ENCODE measurements at places on chromosomes 6 and 20.

GRCh38 chr20:63066506-63067265, 59.9 kb upstream of the BHLHE23 start:
- no peak for DNase-seq

DNA sequence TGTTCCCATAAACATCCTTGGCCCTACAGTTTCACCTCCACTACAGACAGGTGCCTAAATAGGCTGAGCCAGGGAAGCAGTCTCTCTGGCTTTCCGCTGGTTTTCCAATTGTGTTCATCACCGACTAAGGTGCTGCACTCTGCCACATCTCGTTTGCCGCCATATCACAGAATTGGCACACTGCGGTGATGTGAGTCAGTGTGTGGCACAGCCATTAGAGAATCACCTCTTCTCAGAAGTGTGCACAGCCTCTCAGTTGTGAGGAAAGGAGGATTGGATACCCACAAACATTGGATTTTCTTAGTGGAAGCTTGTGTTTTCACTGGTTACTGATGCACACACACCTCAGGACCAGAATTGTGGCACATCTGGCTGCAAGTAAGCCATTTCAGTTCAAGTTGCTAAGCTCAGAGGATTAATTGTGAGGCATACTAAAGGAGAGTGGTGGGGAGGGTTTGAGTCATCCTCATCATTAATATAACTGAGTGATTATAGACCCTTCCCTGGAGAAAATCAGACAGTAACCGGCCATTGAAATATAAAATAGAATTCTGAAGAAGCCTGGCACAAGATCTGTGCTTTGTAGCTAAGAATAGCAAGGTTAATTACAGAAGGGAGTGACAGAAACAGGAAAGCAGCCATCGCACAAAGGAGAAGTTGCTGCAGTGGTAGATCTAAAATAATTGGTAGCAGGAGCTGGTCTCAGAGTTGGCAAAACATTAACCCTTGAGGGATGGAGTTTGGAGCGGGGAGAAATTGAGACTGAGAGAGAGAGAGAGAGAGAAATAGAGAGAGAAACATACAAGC, 506.9 kb downstream of the LMBRD1 start:
- DNase-seq, result no peak

GRCh38 chr6:115524821-115525220, 535.9 kb downstream of the FRK start:
- DNase-seq, result no peak

- DNase-seq, result no peak
Measured at GRCh38 chr20:47392721-47393073, 36.2 kb upstream of the ZMYND8 start.

GRCh38 chr6:84447651-84448050, 220.2 kb upstream of the CEP162 start:
- DNase-seq, result no peak

GRCh38 chr20:57325632-57326356, 3.8 kb upstream of the SPO11 start:
- DNase-seq, result no peak

- DNase-seq, result no peak
Measured at GRCh38 chr6:149567945-149568585, 1.9 kb downstream of the GINM1 start.

GRCh38 chr20:47110819-47111218, 216.2 kb downstream of the EYA2 start:
- no peak for DNase-seq

DNA sequence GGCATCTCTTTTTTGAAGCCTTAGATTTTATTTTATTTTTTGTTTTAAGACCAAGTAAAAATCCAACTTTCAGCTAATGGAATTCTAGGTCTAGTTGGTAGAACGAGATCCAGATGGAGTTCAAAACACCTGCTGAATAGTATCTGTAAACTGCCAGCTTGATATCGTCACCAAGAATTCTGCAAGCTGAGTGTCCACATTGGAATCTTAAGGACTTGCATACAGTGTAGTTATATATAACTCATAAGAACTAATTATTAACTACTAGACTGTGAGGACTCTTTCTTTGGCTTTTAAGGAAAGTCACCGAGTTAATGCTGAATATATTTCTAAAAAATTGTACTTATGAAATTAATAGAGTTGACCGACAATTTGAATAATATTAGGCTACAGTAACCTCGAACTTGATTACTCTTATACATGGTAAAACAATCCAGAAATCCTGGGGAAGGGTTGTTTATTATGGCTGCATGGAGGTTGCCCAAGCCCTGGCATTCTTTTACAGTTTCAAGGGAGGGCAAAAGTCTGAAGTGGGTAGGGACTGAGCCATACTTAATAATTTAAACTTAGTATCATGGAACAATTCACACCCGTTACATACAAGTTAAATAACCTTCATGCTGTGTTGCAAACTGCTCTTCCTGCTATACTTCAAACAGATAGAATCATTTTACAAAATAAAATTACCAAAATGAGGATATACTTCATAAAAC, 553.9 kb downstream of the PTPRT start:
- no peak for DNase-seq

- no peak for DNase-seq
Measured at GRCh38 chr6:34509782-34510181, 43.9 kb downstream of the PACSIN1 start.

DNA sequence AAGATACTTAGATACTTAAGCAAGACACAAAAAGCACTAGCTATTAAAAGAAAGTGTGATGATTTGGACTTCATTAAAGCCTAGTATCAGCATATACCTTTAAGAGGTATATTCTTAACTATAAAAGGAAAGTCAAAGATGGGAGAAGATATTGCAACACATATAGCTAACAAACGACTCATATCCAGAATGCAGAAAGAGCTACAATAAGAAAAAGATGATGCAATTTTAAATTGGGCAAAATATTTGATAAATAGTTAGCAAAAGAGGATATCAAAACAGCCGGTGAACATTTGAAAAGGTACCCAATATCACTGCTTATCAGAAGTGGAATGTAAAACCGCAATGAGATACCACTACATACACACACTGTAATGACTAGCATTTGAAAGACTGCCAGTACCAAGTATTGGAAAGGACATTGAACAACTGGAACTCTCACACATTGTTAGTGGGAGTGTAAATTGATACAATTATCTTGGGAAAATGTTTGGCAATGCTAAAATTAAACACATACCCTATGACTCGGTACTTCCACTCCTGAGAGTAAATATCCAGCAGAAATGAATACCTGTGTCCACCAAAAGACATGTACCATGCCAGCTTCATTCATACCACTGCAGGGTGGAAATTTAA, 25.7 kb downstream of the MUC22 start:
- no peak for DNase-seq

DNA sequence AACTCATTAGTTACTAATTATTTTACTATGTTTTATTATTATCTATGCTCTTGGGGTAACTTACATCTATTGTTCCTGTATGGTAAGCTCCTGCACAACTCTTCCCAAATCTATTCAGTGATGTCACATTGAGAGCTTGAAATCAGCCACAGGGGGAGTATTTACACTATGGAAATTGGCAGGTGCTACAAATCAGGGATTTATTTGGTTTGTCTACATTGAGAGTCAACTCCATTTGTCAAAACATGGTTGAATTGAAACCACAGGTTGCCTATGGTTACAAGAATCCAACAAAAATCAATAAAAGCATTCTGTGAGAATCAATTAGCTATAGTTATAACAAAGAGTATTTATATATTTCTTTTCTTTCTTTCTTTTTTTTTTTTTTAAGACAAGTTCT, 3.9 kb upstream of the FITM2 start:
- no peak for DNase-seq

- no peak for DNase-seq
Measured at GRCh38 chr20:51930775-51931174, 128.5 kb upstream of the SALL4 start.

DNA sequence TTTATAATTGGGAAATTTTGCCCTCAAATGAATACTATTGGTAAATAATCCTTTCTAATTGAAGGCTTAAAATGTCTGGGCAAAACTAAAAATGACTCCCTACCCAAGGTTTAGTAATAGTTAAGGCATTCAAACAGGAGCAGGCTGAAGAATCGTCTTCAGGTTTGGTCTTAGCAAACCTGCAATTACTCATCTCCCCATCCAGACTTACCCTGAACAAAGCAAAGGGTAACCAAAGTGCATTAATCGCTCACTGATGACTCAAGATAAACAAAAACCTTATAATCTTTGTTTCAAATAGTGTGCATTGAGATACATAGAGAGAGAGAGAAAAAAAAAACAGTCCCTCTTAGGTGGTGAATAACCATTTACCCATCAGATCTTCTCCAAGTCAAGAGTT, 225.5 kb downstream of the BMP2 start:
- DNase-seq, result no peak

DNA sequence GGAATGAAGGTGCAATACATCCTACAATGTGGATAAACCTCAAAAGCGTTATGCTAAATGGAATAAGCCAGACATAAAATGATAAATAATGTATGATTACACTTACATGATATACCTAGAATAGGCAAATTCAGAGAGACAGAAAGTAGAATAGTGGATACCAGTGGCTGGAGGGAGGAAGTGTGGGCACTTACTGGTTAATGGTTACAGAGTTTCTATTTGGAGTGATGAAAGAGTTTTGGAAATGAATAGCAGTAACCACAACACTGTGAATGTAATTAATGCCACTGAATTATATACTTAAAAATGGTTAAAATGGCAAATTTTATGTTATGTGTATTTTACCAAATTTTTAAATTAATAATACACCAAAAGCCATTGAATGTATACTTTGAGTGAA, 71.4 kb upstream of the CST7 start:
- DNase-seq, result no peak

DNA sequence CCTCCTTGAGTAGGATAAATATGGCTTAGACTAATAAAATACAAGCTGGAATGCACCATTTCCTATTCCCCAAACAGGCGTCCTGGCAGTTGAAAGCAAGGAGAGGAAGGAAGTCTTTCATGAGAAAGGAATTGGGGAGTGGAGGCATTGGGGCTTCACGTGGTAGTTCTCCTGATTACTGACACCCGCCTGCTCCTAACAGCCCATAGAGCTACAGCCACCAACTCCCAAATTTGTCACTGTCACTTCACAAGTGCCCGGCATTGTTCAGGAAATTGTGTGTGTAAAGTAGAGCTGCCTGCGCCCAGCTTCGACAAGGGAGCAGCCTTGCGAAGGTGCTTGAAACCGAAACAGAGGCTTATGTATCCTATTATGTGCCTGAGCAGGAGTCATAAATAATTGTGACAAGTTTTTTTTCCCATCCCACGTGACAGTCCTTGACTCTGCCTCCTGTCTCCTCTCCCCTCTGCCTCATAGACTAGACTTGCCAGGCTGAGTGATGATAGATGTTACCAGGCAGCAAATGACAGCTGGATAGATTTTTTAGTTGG, 301.7 kb upstream of the ZFP64 start:
- DNase-seq, result no peak

GRCh38 chr6:104795363-104795762, 64.4 kb downstream of the HACE1 start:
- DNase-seq, result no peak

- no peak for DNase-seq
Measured at GRCh38 chr6:51928320-51928719, 159.1 kb downstream of the PKHD1 start.

- no peak for DNase-seq
Measured at GRCh38 chr6:16757332-16757731, 3.9 kb downstream of the ATXN1 start.

- no peak for DNase-seq
Measured at GRCh38 chr6:150297327-150298029, 71.3 kb upstream of the IYD start.

DNA sequence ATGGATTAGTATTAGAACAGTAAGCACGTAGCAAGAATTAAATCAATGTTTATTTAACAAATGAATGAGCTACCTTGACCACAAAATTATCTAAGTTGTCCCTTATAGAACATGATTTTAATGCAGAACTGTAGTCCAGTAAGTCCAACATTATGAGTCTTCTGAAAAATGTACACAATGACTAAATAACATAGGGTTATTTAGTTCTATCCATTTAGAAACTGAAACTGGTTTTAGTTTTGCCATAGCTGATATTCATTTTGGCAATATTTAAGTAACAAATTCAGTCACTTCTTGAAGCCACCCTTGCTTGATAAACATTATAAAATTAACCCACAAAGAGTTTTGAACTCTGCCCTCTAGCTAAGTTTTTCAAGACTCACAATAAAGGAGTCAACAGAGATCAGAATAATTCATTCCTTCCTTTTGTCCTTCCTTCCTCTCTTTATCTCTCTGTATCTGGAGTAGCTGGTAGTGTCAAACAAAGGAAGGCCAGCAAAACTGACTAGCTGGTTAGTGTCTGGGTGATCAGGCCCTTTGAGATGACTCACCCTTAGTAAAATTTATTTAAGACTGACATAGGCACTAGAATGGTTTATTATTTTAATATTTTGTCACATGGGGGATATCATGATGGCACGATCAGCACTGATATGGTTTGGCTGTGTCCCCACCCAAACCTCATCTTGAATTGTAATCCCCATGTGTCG, 115.1 kb downstream of the BTBD9 start:
- DNase-seq, result no peak

- DNase-seq, result no peak
Measured at GRCh38 chr6:169292338-169293124, 38.9 kb upstream of the THBS2 start.

DNA sequence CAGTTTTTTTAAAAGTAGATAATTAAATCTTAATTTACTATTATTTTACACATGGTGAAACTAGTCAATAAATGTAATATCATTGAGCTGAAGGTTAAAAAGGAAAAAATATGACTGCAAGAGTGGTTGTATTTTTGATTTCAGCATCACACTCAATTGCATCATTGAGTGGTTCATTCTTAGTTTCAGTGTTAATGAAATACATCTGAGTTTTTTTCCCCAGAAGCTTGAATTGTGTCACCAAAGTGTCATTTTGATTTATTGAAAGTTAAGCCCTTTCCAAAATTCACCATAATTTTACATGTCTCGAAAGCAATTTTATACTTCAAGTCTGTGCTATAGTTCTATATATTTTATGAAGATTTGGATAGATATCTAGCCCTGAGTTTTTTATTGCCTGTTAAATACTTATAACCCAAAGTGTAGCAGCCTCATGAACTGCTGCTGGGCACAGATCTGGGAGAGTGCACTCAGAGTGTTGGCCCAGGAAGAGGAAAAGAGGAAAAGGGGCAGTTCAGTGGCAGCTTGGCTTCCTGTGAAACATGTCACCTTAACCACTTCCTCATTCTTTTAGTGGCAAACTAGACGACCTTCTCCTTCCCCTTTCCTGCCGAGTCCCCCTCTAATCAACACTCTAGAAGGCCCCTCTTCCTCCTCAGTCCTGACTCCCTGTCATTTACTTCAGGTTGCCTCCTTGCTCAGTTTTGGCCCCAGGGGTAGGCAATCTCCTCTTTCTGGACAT, 140.7 kb downstream of the ESR1 start:
- no peak for DNase-seq
